ENCODE measurements at places on chromosomes 16 and 17.

- no peak for DNase-seq
Observed at GRCh38 chr16:53576210-53576609, 73.2 kb upstream of the AKTIP start.

- DNase-seq: no peak
Observed at GRCh38 chr16:825341-826061, 25.0 kb upstream of the GNG13 start.

GRCh38 chr17:2405247-2405926, 4.5 kb upstream of the MNT start:
- no peak for DNase-seq

- DNase-seq: no peak
Observed at GRCh38 chr17:50686494-50687199, 21.1 kb downstream of the ANKRD40 start.

DNA sequence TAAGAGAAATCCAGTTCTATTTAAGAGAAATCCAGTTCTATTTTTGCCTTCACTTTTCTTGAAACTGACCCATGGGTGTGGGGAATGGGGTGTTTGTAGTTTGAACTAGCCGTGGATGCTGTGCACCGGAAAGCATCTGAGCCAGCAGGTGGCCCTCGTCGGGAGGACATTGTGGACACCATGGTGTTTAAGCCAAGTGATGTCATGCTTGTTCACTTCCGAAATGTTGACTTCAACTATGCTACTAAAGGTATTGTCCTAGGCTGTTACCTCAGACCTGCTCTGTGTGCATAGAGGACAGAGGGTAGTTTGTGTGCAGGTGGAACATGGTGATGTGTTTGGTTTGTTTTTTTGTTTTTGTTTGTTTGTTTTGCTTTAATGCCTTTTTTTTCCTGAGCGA, 3.3 kb downstream of the ATXN2L start:
- no peak for DNase-seq

- no peak for DNase-seq
Observed at GRCh38 chr16:22252317-22252716, 44.9 kb upstream of the POLR3E start.

- DNase-seq: no peak
Observed at GRCh38 chr16:15897121-15897780, 8.8 kb upstream of the CEP20 start.

- DNase-seq: no peak
Observed at GRCh38 chr16:12330946-12331345, 354.4 kb downstream of the SNX29 start.
